Activated CD4-positive, alpha-beta T cell treated with anti-CD3 and anti-CD28 coated beads, Interleukin-2, amount 50 U/mL, for 16 hours (primary cell): ENCODE measurements at places on chromosomes 1 and 21.
A peak's percentile ranks its signal among the peaks of the same experiment; 100 is the strongest.

DNA sequence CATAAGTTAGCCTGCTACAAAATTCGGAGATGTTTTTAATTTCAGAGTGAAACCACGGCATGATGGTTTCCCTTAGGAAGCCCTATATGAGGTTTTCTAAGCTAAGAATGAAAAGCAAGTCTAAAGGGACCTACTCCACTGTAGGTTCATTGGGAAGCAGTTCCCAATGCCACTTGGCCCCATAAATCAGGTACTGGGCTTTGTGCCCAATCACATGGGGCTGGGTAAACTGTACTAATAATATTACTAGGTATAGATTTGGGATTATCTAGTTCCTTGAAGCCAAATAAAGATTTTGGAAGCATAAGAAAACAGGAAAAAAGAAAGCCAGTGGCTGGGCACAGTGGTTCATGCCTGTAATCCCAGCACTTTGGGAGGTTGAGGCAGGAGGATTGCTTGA is 19.1 kb upstream of the ANGPTL7 start:
- no peak for DNase-seq

GRCh38 chr1:24586970-24587820 is 31.3 kb downstream of the NCMAP start:
- peak; percentile 77 for DNase-seq

DNA sequence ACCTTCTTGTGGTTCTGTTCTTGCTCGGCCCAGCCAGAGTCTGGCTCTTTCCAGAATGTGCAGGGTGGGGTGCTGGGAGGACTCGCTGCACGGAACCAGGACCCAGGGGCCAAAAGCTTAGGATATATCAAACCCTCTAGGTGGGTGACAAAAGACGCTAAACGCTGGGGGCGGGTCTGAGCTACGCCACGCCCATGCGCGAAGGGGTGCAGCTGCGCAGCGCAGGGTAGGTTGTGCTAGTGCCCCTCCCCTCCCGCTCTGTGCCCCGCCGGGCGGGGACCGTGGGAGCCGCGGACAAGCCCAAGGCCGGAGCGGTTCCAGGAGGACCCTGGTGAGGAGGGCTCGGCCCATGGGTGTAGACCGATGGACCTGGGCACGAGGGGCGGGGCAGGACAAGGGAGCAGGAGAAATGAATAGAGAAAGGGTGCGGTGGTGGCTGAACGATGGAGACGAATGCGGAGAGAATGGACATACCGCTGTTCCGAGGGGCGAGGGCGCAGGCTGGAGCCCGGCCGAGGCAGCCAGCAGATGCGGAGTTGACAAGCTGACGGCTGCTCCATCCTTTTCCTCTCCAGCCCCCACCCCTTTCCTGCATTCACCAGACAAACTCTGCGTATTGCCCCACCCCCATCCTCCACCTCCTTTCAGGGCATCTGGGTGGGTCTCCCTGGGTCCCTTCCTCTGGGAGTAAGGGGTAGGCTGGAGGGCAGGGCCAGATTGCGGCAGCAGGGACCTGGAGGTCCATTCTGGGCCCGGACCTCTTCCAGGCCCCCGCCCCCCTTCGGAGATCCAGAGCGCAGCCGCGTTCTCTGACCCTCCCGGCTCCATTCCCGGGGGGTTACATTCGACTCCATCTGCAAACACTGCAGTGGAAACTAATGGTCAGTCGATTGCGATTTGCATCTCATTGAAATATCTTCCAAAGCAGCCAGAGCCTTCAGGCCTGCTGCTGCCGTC is at the start of gene RUSC1:
TSS of gene RUSC1 (plus strand) at position 234 of the 957 bp plus-strand sequence. CDS start 880 bp downstream, outside the sequence.
- peak; percentile 75 for DNase-seq

DNA sequence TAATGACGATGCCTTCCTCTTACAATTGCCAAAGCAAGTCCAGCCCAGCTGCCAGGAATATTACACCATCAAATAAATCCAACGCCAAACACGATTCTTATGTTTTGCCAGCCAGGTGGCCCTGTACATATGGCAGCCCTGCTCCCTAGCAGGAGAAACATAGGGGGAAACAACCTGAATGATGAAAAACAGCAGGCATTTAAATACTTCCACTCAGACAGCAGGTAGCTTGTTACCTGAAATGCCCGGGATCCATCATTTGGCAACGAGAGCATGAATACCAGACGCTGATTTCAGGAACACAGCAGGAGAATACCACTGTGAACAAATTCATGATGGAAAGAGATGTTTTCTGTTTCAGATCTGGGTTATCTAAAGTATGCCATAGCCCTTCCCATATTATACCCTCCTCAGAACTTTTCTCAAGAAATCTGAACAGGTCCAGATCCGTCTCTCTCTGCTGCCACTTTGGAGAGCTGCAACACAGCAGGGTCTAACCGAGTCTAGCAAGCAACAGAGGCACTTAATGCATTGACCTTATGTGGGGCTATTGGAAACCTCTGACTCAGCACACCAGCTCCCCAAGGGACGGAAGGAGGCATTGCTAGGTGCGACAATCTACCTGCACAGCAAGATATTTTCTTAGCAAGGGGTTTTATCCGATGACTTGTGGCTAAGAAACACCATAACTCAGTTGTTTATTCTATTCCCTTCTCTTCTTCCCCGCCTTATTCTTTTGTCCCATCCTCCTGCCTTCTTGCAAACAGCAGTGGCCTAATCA is 166.3 kb downstream of the BARHL2 start:
- DNase-seq = no peak
